ENCODE measurements at places on chromosomes 1 and 21. TPM values are rescaled to one million over a fixed set of nuclear protein-coding genes. Genes with fewer than 3 reads are reported as not detected.

DNA sequence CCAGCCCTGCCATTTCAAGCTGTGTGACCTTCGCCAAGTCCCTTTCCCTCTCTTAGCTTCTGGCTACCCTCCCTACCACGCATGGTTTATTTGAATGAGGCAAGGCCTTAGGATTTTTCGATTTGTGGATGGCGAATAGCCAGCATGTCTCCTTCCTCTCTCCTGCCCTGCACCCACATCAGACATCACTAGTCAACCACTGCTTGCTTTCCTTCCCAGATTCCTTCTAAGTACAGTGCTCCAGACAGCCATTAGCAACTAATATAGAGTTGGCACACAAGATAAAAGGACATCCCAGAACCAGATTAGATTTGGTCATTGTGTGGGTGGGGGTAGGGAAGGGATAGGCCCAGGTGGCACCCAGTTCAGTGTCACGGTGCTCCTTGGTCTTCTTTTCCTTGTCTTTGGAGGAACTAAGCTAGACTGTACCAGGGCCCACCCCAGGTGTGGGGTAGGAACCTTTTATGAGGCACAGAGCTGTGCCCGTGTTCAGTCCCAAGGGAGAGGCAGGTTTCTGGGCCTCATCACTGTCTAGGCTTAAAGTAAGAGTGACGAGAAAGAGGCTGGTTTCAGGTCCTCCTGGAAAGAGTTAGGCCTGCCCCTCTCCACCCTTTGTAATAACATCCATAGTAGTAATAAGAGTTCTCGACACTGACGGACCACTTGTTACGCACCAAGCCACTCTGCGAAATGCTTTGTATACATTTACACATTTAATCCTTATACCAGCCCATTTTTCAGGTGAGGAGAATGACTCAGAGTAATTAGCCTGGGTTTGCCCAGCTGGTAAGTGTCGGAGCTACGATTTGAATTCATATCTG, 8.6 kb downstream of the ALPL start:
- DNase-seq, result no peak

GRCh38 chr1:229007167-229007566, 263.7 kb upstream of the RAB4A start:
- DNase-seq, result no peak

GRCh38 chr1:184595596-184595995, 159.1 kb downstream of the EDEM3 start:
- DNase-seq, result peak; percentile 64

DNA sequence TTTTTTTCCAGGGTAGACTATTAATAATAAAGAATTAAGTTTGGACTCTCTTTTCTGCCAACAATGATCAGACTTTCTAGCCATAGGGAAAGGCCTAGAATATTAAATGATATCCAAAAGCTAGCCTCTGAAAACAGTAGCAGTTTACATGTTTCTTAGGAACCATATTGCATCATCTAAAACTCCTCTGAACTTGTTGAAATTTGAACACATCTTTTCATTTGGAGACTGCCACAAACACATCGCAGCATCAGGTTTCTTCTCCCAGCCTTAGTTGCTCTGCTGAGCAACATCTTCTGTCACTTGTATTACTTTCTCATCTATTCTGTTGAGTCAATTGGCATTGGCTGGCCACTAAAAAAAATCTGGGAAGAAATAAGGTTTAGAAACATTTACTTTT, 63.2 kb upstream of the GNG4 start:
- DNase-seq, result no peak

DNA sequence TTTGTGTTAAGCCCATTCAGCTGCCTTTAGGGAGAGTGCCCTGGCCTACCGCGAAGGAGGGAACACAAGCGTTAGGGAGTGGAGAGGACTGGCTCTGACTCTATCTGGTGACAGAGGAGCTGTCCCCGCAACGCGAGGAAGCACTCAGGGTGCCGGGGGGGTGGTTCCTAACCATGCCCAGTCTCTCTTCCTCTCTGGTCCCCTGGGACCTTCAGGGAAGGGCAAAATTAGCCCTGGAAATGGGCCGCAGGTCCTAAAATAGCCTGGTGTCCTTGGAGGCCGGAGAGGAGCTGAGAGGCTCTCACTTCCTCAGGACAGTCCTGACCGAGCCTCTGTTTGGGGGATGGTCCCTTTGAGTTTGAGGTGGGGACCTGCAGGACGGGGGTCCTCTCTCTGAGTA, 5.8 kb downstream of the SLC45A1 start:
- no peak for DNase-seq

DNA sequence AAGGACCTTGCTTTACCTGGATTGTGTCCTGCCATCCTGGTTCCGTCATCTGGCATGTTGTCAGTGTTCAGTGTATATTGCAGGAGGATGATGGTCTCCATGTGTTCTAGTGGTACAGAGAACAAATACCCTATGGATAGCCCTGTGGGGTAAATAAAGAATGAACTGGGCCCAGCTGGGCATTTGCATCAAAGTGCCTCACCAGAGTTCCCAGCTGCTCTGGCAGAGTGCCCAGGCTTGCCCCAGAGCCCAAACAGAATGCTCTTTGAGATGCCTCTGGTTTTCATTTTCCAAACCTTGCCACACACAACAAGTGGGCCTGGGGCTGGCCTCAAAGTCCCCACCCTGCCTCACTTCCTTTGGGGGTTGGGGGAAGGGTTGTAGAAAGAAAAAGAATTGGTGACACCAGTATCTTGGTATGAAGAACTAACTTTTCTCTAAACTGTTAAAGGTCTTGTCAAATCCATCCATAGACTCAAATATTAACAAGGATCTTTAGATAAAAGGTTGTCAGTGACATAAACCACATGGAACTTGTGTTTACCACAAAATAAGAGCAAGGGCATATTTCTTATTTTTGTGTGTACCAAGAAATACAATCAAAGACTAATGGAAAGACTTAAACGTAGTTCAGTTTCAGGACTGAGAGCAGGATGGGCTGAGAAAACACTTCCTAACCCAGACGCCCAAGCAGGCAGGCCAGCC, 82.2 kb downstream of the LMO4 start:
- no peak for DNase-seq

DNA sequence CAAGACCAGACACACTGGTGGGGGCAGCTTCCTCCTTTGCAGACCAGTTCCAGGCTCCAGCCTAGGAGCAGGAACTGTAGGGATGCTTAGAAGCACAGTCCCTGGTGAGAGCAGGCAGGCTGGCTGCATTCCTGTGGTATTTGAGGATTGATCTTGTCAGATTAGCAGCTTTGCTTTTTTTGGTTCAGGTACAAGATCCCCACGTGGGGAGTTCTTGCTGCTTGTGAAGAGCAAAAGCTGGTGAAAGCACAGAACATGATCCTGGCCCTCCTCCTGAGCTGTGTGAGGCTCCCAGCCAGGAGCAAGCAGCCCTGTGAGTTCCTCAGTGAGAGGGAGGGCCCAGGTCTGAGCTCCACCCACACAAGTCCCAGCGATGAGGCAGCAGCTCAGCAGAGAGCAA, 75.3 kb upstream of the ARTN start:
- peak; percentile 69 for DNase-seq

DNA sequence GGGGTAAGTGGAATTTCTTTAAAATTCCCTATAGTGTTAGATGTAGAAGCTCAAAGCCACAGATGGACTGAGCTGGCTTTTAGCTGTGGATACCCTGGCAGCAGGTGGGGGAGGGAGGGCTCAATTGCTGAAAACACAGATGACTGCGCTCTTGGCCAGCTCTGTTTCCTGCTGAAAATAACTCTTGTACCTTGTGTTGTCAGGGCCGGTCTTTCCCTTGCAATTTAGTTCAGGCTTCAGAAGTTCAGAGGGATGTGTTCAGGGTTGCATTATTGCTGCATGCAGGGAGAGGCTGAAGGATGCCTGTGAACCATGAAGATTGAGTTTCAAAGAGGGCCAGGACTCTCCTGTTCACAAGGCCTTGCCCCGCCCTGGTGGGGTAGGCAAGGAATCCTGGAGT, 58.1 kb upstream of the GCLM start:
- peak; percentile 26 for DNase-seq

DNA sequence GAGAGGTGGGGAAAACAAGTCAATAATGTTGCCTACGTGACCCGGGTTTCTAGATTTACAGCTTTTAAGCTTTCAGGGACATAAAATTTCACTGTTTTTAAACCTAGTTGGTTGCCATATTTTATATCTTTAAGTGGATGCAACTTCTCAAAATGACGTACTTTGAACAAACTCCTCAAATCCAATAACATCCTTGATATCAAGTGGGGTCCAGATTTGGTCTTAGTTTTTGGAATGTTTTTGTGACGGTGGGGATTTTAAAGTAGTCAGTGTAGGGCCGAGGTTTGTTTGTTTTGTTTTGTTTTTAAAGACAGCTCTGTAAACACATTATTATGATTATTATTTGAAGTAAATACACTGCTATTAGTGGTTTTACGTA, 453 bp downstream of the CDKN2C start:
- no peak for DNase-seq

- DNase-seq, result no peak
Observed at GRCh38 chr21:43772425-43772821, 3.7 kb downstream of the CSTB start.

- no peak for DNase-seq
Observed at GRCh38 chr1:171799166-171799565, 17.7 kb downstream of the METTL13 start.

GRCh38 chr1:183777328-183777727, 27.6 kb upstream of the RGL1 start:
- no peak for DNase-seq

GRCh38 chr1:181746224-181746623, 262.9 kb downstream of the CACNA1E start:
- no peak for DNase-seq

DNA sequence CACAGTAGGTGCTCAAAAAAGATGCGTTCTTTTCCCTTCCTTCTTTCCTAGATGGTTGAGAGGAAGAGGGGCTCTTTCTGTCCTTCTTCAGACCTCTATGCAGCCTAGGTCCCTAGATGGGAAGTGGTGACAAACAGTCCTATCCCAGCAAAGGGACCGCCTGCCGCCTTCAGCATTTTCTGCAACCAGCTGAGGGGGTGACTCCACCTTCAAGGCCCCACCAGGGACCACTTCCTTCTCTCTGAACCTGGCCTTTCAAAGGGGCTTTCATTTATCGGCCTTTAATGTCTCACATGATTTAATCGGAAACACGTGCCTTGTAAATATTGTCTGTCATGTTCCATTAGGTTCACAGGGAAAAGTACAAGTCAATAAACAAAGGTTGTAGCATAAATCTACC, 32.6 kb downstream of the GLIS1 start:
- DNase-seq, result no peak

GRCh38 chr21:25578056-25578961, 29.0 kb downstream of the MRPL39 start:
- DNase-seq, result no peak

DNA sequence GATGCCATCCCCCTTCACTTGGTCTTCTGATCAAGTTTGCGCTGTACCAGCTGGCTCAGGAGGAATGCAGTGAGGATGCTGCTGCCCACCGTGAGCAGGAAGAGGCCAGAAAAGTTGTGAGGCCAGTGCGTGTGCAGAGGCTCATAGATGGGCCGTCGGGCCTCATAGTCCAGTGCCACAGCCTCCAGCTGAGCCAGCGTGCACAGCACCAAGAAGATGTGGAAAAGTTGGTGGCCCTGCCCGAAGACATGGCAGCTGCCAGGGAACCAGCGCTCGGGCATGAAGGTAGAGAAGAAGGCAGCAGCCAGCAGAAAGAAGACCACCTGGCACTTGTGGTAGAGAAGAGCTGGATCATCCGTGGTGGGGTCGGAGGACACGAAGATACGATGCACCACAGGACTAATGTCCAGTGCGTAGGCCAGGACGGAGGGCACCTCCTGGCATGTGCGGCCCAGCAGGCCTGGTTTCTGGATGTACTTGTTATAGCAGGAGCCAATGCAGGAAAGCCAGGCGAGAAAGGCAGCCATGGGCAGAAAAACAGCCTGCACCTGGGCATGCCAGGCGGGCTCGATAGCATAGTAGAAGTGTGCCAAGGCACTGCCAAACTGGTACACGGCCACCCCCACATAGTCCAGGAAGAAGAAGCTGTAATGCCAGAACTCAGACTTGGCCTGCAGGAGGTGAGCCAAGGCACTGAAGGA, 3.7 kb upstream of the AUNIP start:
- no peak for DNase-seq

DNA sequence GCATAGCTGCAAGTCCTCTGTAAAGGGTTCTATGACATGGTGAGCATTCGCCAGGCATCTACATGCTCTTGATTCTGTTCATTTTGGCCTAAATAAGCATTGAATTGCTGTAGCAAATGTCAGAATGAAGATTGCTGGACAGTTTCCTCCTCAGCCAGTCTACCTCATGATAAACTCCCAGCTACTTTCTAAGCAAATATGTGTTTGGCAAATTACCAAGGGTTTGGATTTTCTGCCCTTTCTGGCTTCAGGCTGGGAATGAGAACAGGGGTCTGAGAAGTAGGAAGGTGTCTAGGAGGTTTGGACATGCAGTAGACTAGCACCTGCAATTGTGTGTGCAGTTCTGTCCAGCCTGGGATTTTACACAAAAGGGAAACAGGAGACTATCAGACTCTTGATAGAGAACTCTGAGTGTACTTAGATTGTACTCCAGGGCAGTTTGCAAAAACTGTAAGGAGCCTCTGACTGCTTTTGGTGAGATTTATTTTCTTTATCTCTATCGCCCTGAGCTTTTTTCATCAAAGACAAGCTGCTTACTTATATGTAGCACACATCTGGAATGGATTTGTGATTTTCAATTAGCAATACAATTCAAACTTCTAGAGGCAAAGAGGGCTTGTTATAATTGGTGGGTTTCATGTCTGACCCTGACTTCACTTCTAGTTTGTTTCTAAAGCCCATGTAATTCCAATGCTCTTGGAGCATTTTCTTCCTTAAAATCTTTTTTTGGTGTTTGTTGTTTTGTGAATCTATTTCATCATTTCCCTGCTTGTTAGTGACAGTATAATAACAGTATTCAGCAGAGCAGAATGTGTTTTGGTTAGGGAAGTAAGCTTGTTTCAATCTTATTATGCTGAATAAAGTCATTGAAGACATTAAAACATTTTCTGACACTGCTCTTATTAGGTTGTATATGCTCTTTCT, 150.8 kb downstream of the VPS13D start:
- DNase-seq, result no peak

DNA sequence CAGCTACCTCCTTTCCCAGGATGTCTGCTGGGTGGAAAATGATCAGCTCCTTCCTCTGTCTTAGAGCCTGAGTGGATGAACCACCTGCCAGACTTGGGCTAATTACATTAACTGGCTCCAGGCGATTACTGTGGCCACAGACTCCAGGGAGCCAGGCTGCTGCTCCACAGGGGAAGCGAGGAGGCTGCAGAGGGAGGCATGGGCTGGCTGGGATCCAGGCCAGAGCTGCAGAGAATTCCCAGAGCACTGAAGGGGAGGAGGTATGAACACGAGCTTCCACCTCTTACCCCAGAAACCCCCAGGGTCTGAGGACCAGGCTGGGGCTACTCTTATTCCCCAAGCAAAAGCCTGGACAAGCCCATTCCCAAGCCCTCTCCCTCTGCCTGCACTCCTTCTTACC, 136.0 kb upstream of the KLHDC7A start:
- no peak for DNase-seq

- DNase-seq, result peak; percentile 74
Observed at GRCh38 chr1:159924025-159924790, 1.1 kb downstream of the TAGLN2 start.

- DNase-seq, result no peak
Observed at GRCh38 chr1:236724506-236724905, 38.2 kb downstream of the ACTN2 start.

Gene ACTL8
- not detected for total RNA-seq

Gene LIN28A
- not detected for total RNA-seq

Gene BRINP2
- not detected for total RNA-seq

Gene CFHR4
- 0.20 TPM for total RNA-seq

Gene ANKRD65
- 1.8 TPM for total RNA-seq

Gene OLFML2B
- 6.6 TPM for total RNA-seq

Gene SFN
- total RNA-seq, result 0.36 TPM

Gene CRABP2
- total RNA-seq, result not detected

Gene ZNF362
- 6.4 TPM for total RNA-seq

Gene EPHA8
- not detected for total RNA-seq

Gene DMBX1
- total RNA-seq, result not detected

Gene GBP5
- 0.25 TPM for total RNA-seq
